ENCODE measurements at places on chromosomes 6 and 20.

DNA sequence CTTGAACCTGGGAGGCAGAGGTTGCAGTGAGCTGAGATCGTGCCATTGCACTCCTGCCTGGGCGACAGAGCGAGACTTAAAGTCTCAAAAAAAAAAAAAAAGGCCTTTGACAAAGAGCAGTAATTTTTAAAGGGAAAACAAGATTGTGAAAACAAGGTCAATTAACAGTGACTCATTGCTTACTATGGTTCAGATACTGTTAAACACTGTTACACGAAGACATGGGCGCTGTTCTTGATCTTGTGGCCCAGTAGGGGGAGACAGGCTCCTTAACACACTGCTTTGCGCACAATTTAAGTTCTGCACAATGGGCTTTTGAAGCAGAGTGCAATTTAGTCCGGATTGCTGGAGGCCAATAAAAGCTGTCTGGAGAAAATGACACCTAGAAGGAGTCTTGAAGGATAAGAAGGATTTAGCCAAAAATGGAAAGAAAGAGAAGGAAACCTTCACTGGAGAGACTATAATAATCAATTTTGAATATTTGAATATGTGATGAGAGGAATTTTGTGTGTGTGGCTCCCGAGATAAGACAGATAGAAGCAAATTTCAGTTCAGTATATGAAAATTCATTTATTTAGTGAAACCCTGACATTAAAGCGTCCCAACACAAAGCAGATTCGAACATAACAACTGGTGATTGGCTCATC is 6.0 kb upstream of the LATS1 start:
- no peak for DNase-seq

- DNase-seq, result no peak
Measured at GRCh38 chr6:9361749-9362148, 926.4 kb upstream of the SLC35B3 start.

DNA sequence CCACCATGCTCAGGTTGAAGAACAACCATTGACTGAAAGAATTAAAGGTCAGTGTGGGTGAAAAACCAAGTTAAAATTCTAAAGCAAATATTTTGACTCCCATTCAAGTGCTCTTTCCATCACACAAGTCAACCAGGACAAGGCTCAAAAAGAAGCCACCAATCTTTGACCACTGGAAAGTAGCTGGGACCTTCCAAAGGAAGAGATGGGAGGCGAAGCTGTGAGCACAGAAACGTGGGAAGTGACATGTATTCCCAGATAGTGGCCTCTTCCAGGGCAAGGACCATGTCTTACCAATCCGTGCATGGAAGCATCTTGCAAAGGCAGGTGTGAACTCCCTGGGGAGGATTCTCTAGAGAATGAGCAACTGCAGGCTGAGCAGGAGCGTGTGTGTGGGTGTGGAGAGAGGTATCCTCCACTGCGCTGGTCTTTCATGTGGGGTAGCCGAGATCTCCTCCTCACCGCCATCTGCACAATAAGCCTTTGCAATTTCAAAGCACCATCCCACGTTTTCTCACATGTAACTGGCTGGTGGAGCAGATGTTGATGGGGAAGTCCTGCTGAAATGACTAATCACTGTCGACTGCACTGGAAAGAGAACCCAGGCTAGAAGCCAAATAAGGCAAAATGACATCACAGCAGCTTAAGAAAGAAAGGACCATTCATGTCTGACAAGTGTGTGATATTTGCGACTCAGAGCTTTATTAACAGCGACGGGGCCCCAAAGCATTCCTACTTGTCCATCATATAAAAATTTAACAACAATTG is 189.4 kb upstream of the RREB1 start:
- peak; percentile 15 for DNase-seq

DNA sequence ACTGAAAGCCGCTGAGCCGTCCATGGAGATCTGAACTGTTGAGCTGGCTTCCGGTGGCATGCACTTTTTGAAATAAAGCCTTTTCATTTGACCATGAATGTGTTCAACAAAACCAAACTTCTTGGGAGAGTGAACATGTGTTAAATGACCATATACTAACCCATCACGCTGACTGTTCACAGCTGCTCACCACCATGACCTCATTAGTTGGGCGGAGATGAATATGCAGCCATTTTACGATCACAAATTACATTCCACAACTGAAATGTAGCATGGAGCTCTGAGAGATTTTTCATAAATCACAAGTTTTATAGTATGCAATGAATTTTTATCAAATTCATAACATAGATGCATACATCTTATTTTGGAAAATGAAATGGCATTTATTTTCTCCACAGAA is 4.2 kb downstream of the RAMACL start:
- no peak for DNase-seq

GRCh38 chr6:123655521-123656306 is 19.0 kb upstream of the TRDN start:
- DNase-seq, result no peak

DNA sequence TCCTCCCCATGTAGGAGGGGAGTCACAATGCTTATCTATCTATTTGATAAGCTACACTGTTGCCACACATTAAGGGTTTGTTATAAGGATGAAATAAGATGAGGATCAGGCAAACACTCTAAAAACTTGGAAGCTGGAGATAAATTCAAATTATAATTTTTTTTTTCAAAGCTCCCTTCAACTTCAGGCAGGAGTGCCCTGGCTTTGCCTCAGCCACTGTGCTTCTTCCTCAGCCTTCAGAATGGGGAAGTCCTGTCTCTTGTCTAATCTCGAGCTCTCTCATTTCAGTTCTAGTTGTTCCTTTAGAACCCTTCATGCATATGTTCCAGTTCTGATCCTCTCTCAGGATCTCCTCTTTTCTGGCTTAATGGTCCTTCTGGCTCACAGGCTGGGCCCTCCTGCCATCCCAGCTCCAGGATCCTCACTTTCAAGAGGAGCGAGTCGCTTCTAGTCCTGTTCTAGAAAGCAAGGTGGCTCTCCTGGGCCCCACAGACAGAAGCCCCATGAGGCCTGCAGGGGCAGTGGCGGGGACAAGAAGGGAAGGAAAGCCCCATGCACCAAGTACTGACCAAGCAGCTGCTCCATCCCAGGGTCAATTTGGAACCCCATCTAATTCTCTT is 164.3 kb downstream of the VEGFA start:
- DNase-seq, result no peak

GRCh38 chr6:110486756-110487155 is 10.3 kb upstream of the SLC22A16 start:
- no peak for DNase-seq

- DNase-seq, result no peak
Measured at GRCh38 chr6:137911675-137912191, 44.7 kb downstream of the TNFAIP3 start.

DNA sequence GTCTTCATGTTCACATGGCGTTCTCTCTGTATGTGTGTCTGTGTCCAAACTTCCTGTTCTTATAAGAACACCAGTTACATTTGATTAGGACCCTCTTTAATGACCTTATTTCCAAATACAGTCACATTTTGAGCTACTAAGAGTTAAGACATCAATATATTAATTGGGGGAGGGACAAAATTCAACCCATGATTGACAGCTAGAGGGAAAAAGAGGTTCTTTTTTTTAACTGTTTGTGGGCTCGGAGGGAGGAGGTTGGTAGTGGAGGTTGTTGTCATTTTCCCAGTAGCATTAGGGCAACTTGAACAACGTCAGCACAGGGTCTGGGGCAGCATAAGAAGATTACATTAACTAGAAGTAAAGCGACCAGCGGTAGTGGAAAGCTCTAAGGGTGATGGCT is 2.3 kb upstream of the GMDS start:
- no peak for DNase-seq

GRCh38 chr20:38057351-38057972 is 23.9 kb downstream of the RPRD1B start:
- peak; percentile 60 for DNase-seq

GRCh38 chr20:18567739-18568091 is 483 bp downstream of the SMIM26 start:
- no peak for DNase-seq

DNA sequence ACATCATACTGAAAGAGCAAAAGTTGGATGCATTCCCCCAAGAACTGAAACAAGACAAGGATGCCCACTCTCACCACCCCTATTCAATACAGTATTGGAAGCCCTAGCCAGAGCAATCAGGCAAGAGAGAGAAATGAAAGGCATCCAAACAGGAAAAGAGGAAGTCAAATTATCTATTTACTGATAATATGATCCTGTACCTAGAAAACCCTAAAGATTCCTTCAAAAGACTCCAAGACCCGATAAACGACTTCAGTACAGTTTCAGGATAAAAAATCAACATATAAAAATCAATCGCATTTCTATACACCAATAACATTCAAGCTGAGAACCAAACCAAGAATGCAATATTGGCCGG is 14.5 kb downstream of the CDK19 start:
- DNase-seq, result no peak

- no peak for DNase-seq
Measured at GRCh38 chr6:35402136-35402855, 49.8 kb upstream of the FANCE start.

GRCh38 chr6:87935196-87935595 is 112.4 kb upstream of the SPACA1 start:
- no peak for DNase-seq

GRCh38 chr6:104306211-104306610 is 553.5 kb downstream of the HACE1 start:
- no peak for DNase-seq

- DNase-seq, result no peak
Measured at GRCh38 chr6:46437671-46438221, 53.5 kb downstream of the RCAN2 start.

- DNase-seq, result no peak
Measured at GRCh38 chr20:38209736-38210405, 44.8 kb upstream of the TGM2 start.

DNA sequence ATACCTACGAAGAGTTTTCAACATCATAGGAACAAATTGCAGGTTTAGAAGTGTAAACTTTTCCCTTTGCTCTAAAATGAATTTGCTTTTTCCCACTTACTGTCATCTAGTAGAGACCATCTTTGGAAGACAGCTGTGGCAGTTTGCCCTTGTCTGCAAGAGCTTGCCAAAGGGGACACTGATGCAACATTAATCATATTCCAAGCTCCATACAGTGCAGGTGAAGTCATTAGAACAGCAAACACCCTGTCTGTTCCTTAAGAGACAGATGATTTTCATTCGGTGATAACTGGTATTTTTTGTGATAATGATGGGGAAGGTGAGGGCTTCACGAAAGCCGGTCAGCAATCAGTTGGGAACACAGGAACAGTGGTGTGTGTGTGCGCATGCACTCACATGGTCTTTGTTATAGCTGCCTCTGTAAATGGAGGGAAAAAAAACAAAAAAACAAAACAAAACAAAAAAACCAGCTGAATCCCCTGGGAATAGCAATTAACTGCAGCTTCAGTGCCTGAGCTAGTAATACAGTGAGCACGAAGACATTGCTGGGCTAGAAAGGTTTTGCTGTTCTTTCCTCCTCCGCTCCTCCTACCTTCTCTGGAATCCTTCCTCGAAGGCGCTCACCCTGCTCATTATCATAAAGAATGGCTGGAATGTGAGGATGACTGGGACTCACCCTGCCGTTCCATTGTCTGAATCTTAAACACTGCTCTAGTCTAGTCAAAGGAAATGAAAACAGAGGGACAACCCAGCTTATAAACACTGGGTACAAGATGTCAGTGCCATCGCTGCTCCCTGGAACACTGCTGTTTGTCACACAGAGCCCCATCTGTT is 35.2 kb upstream of the KIF13A start:
- no peak for DNase-seq

- DNase-seq, result no peak
Measured at GRCh38 chr20:57656252-57656820, 36.1 kb upstream of the ZBP1 start.

DNA sequence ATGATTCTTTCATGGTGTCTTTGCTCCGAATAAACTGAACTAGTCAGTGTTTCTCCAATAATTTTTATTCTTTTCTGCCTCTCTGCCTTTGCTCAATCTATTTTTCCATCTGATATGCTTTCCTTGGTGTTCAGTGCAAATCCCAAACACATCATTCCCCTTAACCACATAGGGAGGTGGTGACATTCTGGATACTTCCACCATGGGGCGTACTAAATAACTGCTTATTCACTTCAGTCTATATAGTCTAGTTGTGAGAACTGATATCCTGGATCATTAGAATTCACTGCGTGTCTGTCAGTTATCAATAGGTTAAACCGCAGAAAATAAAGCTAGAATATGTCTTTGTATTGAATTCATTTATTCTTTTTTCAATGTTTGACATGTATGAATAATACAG is 83.1 kb downstream of the KCNQ5 start:
- no peak for DNase-seq

- DNase-seq, result no peak
Measured at GRCh38 chr6:4664117-4664626, 112.0 kb upstream of the CDYL start.

- no peak for DNase-seq
Measured at GRCh38 chr6:99745651-99746050, 139.0 kb downstream of the PRDM13 start.

- DNase-seq, result no peak
Measured at GRCh38 chr6:131244942-131245341, 109.7 kb downstream of the AKAP7 start.

DNA sequence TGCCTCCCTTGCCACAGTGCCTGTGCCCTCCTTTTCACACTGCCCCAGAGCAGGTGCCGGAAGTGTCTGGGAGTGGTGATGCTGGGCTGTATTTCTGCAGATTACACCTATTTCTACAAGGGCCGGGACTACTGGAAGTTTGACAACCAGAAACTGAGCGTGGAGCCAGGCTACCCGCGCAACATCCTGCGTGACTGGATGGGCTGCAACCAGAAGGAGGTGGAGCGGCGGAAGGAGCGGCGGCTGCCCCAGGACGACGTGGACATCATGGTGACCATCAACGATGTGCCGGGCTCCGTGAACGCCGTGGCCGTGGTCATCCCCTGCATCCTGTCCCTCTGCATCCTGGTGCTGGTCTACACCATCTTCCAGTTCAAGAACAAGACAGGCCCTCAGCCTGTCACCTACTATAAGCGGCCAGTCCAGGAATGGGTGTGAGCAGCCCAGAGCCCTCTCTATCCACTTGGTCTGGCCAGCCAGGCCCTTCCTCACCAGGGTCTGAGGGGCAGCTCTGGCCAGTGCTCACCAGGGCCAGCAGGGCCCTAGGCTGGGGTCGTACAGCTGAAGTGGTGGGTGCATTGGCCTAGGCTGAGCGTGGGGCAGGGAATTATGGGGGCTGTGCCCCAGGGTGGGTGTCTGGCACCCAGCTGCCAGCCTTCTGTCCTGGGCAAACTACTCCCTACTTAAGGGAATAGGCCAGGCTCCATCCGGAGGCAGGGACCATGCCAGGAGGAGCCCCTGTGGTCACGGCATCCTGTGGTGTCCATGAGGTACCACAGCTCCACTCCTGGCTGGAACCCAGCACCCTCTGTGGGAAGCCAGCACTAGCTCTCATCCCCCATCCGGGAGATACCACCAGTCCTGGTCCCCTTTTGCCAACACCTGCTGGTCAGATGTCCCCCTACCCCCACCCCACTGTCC is 3.5 kb downstream of the MMP24OS start:
- DNase-seq, result no peak

DNA sequence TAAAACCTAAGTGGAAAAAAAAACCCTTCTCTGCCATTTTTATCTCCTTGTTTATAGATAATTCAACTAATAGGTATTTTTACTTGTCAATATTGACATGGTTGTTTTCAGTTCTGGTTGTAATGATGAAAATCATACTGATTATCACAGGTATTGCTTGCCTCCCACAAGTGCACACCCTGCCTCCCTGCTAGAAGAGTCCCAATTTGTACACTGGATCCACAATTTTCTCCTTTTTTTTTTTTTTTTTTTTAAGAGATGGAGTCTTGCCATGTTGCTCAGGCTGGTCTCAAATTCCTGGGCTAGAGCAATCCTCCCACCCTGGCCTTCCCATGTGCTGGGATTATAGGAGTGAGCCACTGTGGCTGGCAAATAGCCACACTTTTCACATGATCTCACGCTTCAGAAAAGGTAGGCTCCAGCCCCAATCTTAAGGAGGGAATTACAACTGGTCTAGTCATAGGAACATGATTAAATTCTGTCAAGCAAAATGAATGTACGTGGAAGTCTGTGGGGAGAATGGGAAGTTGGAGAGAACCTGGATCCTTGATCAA is 12.3 kb downstream of the DYNLT2 start:
- DNase-seq, result no peak
